Hindlimb muscle (tissue), 1 donor: ENCODE measurements at places on chromosomes 3 and 15.
A peak's percentile ranks its signal among the peaks of the same experiment; 100 is the strongest.

DNA sequence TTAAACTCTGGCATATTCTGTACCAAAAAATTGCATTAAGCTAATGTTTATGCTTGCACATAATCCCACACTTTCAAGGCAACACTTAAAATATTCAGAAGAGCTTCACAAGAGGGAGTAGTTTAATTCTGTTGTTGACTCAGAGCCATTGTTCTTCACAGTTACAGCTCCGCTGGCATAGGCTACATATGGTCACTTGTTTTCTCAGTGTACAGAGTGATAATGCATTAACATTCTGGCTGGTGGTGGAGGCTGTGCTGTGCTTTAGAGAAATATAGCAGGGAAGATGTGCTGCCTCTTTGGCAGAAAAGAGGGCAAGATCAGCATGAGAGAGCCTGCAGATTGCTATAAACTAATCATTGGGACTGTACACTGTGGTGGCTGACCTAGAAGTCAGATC, 13.3 kb downstream of the NLGN1 start:
- no peak for DNase-seq

DNA sequence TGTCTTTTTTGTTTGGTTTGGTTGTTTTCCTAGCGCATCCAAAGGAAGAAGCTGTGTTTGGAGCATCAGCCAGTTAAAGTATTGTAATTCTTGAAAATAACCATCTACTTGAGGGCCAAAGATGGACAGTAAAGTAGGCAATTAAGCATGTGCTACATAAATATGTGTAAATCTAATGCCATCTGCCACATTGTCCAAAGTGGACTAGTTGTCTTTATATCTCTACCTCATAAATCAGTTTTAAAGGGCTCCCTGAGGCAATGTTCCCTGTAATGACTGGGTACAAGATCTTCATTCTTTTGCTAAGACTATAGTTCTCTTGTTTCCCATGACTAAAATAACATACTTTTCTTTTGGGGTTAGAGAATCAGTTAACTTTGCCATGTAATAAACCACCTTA, 460.0 kb upstream of the RARB start:
- no peak for DNase-seq

- DNase-seq = peak; percentile 67
These were observed 370.6 kb upstream of the PROK2 start for GRCh38 chr3:72155391-72156064.

DNA sequence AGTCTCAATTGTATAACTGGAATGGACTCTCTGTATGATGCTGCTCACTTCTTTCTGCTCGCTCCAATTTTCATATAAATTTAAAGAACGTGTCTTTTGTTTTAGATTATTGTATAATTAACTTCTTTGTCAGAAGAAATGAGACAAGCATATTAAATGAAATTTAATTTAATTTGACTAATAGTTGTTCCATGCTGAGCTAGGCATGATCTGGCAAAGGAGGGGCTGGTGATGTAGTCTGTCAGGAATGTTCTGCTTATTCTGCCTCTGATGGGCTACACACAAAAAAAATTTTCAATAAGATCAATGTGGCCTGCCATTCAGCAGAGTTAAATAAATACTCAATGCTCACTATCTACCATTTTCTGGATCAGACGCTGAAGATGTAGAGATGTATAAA, 208.4 kb upstream of the CD96 start:
- DNase-seq = no peak

DNA sequence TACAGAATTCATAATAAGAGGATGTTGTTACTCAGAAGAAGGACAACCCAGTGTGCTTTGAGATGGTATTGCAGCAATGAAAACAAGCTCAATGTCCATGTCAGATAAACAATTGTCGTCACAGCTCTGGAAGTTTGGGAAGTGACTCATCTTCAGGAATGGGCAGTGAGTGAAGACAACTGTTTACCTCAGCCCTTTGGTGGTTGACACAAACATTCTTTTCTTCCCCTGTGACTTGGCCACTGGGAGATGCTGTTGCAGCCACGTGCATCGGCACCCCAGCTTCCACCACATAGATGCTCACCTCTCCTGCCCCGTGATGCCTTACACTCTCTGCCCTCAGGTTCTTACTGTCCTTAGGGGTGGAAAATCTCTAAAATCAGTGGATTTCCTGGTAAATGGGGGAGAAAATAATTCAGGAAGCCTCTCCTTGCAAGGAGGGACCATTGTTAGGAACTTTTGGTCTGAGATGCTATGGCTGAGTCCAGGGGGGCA, 114.1 kb upstream of the GALNT15 start:
- no peak for DNase-seq

GRCh38 chr3:28295898-28296490, 52.5 kb upstream of the ZCWPW2 start:
- DNase-seq = no peak

DNA sequence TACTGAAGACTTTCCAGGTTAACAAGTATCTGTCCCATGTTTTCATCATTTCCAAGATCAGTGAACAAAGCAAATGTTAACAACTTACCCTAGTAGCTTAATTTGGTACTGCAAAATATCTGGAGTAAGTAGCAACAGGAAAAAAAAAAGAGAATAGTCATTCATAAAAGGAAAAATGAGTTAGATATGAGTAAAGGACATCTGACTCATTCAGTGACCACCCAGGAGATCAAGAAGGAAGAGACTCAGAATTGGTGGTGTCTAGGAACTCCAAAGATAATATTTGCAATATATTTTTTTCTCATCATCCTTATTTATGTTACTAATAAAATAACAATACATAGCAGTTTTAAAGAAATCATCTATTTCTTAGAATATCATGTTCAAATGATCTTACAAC, 253.8 kb upstream of the COL8A1 start:
- DNase-seq = no peak

DNA sequence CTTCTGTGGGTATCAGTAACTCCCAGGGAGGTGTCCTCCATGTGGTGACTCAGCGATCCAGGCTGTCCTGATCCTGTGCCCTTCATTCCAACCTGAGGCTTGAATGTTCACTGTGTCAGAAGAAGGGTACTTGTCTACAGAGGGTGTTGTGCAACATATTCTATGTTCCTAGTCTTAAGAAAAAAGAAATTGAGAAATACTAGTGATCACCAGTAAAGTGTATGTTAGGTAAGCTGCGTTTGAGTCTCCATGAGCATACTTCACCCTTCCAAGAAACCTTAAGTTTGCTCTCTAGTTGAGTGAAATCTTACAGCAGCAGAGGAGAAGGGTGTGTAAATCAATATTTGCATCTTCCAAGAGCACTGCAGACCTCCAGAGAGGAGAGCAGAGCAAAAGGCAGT, 122.2 kb upstream of the SLC24A5 start:
- DNase-seq = no peak

GRCh38 chr3:178270838-178271237, 265.4 kb upstream of the KCNMB2 start:
- DNase-seq = no peak

- no peak for DNase-seq
These were observed 42.2 kb upstream of the POU1F1 start for GRCh38 chr3:87318617-87319021.

DNA sequence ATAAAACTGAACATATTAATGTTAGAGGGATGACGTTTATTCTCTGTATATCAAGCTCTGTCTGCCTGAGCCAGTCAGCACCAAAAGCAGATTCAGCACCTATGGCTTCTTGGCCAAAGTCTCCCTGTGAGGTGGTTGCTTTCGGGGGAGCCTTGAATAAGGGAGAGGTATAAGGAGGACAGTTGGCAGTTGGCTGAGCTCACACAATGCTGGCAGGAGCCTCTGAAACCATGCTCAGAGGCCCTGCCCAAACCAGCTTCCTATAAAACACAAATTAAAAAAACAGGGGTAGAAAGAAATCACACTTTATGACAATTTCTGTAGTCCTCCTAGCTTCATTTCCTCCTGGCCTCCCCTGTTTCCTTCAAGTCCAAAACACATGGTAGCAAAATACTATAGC, 18.8 kb downstream of the ARHGEF3 start:
- no peak for DNase-seq

- no peak for DNase-seq
These were observed 5.1 kb upstream of the MUC13 start for GRCh38 chr3:124939661-124940060.

GRCh38 chr3:72336114-72336651, 512.1 kb downstream of the SHQ1 start:
- no peak for DNase-seq

GRCh38 chr15:56776839-56777238, 43.5 kb upstream of the ZNF280D start:
- DNase-seq = no peak

DNA sequence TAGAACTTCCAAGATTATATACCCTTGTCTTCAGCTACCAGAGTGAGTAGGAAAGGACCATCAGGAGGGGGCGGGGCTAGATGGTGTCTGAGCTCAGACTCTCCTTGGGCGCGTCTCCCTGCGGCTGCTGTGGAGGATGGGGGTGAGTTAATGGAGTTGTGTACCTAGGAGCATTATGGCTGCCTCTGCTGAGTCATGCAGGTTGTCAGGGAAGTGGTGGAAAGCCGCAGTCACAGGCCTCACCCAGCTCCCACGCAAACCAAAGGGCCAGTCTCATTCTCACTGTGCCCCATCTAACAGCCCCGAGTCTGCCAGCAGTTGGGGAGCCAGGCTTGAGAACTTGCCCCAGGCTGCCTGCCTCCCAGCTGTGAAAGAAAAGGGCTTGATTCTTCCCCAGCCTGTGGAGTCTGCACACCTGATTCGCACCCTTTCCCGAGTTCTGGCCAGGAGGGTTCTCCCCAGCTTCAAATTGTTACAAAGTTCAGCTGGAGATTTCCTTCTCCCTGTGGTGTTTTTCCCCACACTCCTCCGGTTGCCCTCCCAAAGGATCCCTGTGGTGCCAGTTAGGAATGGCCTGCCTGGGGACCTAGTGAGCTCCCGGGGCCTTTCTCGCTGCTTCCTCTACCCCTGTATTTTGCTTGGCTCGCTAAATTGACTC, 143.3 kb downstream of the HCN4 start:
- no peak for DNase-seq

DNA sequence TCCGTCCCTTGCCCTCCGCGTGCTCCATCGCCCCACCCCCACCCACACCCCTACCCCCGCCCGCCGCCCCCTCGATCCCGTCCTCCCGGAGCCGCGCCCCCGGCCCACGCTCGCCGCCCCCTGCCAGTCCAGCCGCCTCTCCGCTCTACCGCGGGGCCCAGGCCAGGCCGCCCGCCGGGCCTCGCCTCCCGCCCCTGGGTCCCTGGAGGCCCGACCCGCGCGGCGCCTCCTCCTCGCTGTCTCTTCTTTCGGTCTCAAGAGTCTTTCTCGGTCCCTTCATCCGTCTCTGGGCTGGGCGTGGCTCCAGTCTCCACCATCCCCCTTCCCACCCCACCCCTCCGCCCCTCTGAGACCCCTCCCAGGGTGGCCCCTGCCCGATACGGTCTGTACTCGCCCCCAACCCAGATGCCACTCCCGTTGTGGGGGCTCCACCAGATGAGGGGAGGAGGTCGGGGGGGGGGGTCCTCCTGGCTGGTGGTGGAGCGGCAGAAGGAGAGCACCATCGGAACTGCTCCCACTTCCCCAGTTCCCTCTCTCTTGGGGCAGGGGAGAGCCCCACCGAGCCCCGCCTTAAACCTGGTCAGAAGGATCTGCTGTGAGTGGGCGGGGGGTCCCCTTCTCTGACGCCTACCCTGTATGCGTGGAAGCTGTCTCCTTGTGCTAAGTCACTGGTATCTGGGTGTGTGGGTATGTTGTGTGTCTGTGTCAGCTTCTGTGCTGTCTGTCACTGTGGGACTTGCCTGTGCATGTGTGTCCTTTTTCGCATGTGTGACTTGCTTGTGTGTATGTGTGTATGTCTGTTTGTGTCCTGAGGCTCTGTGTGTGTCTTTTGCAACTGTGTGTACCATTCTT, 1.0 kb downstream of the PRKCD start:
- peak; percentile 34 for DNase-seq

DNA sequence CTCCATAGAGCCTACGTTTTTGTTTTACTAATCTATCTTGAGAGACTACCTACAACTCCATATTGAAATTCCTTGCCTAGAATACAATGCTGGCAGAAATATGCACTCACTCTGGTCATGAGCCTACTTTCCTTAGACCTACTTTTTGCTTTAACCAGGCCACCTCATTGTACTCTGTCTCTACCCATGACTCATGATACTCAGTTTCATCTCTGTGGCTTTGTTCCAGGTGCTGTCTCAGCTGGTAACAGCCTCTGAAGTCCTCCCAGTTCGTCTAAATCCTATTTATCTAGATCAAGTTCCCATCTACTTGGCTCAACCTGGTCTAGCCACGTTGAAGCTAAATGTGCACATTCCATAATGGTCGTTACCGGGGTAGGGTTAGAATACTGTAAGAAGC, 536.4 kb downstream of the RSL24D1 start:
- DNase-seq = no peak

DNA sequence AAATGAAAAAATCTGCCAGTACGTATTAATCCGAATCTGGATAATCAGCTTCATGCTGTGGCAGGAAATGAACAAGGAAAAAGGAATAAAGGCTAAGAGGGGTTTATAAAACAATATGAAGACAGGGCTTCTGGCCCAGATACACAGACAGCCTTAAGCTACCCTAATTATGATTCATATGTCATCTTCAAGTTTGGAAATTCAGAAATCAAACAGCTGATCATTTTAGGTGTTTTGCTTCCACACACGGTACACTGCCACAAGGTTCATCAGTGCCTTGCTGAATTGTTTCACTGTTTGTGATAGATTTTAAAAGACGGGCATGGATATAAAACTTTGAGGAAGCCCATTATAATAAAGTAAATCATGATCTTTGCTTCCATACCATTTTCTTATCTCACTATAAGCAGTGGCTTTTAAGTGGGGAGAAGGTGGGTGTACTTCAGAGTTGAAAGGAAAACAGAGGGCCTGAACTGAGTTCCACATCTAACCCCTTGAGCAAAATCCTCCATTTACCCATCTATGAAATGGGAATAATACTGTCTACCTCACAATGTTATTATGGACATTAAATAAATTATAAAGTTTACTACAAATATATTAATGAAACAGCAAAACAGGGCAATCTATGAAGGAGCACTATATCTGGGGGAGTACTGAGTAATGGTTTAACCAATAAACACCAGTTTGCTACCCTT, 15.7 kb downstream of the GTPBP8 start:
- no peak for DNase-seq

DNA sequence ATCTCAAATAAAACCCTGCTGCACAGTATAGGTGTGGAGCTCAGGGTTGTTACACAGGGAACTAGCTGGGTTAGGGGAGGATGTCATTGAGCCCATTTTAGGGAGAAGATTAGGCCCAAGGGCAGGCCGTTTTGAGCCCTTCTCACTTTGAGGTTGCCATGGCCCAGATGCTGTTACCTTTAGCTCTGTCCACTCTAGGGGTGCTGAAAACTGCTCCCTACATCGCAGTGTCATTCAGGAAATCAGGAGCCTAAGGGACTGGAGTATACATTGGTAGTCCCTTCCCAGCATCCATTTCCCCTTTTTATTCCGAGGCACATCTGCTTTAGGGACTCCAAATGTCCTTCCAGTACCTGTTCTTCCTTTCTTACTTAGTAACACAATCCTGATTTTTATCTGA, 79.0 kb upstream of the SELENOK start:
- DNase-seq = no peak

DNA sequence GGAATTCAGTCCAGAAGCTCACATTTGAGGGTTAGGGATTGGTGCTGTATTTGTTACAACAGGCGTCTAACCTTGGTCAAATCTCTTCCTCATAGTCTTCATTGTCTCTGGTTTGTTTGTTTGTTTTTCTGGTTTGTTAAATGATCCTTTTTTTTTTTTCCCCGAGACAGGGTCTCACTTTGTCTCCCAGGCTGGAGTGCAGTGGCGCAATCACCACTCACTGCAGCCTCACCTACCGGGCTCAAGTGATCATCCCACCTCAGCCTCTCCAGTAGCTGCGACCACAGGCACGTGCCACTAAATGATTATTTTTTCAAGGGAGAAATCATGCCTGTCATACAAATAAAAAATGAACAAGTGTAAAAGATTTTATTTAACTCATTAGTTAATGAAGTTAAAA, 14.3 kb upstream of the ADPGK start:
- DNase-seq = no peak
